Astrocyte of the cerebellum (primary cell): ENCODE measurements at places on chromosomes 4 and X.

DNA sequence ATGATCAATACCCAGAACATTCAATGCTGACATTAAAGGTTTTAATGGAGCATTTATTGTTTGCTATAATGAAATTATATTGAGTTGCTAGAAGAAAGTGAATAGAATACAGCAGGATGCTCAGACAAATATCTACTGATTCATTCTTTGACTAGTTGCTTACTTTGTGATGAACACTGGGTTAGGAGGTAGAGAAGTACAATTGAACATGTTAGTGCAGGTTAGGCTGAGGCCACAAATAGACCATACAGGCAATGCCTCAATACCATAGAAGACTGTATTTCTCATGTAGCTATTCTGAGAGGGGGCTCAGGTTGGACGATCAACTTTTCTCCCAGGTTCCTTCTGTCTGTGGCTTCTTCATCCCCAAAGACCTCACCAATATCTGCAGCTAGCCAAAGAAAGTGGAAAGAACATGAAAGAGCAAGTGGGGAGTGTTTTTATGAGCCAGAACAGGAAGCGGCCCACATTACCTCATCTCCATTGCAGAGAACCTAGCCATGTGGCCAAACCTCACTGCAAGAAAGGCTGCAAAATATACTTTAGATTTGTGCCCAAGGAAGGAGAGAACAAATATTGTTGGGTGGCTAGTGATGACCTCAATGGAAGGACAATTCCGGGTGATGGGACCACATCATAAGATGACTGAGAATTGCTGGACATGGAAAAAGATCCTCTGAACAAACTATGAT lies 180.3 kb upstream of the GATB start:
- DNase-seq, result no peak

- DNase-seq, result no peak
Measured at GRCh38 chrX:10104958-10105658, 51.7 kb upstream of the CLCN4 start.

- peak; percentile 27 for DNase-seq
Measured at GRCh38 chr4:155403886-155404285, 27.1 kb upstream of the MAP9 start.

GRCh38 chrX:9873952-9874351 lies 87.7 kb downstream of the SHROOM2 start:
- no peak for DNase-seq

- no peak for DNase-seq
Measured at GRCh38 chr4:144288011-144288903, 147.7 kb upstream of the GYPA start.

DNA sequence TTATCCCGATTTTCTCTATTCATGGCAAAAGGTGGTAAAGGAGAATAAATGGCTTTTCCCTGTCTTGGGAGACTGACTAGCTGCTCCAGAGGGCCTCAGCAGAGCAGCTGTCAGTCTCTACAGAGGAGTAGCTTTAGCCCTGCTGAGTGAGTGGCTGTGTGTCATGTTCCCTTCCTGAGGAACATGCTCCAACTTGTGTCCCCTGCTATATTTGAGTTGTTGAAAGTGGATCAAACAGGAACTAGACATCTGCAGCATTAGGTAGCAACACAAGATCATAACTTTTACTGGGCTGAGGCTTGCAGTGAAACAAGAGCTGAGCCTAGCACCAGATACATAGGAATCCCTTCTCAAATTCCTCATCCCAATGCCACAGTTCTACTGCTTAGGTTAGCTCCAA lies 26.7 kb upstream of the PLAC1 start:
- DNase-seq, result no peak

GRCh38 chr4:77453911-77454310 lies 151.7 kb upstream of the CXCL13 start:
- no peak for DNase-seq
